Central memory CD8-positive, alpha-beta T cell (primary cell): ENCODE measurements at places on chromosomes 5 and 9.

- H3K36me3 ChIP-seq, result peaks cover 66% of the 10 kb centered on the region
- no peak overlapping the region for H3K27ac ChIP-seq
- no peak overlapping the region for H3K4me3 ChIP-seq
- H3K27me3 ChIP-seq, result no peaks in the 10 kb centered on the region
- no peak for DNase-seq
These were observed 23.0 kb downstream of the CD74 start for GRCh38 chr5:150389531-150390266.

GRCh38 chr5:134449167-134449566, 37.5 kb upstream of the CDKN2AIPNL start:
- no peaks in the 10 kb centered on the region for H3K27me3 ChIP-seq
- no peaks in the 10 kb centered on the region for H3K36me3 ChIP-seq
- H3K4me3 ChIP-seq, result no peak overlapping the region
- H3K27ac ChIP-seq, result no peak overlapping the region
- H3K4me1 ChIP-seq, result peaks cover 4% of the 10 kb centered on the region

DNA sequence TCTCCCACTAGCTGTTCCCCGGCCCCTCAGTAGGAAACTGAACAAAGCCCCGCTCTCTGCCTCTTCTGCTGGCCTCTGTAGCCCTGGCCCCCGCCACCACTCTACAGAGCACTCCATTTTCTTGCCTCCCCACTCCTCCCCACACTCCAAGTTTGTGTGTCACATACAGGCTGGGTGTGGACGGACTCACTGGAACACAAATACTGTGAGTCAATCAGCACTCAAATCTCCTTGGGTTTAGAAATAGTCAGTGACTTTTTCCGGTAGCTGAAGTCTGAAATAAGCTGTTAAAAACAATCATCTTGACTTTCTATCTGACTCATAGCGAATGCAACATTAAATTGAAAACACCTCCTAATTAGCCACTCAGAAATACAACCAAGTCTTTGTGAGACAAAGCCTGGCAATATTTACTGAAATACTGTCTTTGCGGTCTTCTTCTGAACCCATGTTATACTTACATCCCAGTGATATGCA, 122.5 kb downstream of the LHFPL2 start:
- H3K36me3 ChIP-seq, result no peaks in the 10 kb centered on the region
- peaks cover 44% of the 10 kb centered on the region for H3K27me3 ChIP-seq
- no peaks in the 10 kb centered on the region for H3K4me1 ChIP-seq

GRCh38 chr9:116501871-116502270, 185.2 kb upstream of the TRIM32 start:
- DNase-seq, result no peak
- no peaks in the 10 kb centered on the region for H3K27me3 ChIP-seq
- H3K36me3 ChIP-seq, result no peaks in the 10 kb centered on the region

DNA sequence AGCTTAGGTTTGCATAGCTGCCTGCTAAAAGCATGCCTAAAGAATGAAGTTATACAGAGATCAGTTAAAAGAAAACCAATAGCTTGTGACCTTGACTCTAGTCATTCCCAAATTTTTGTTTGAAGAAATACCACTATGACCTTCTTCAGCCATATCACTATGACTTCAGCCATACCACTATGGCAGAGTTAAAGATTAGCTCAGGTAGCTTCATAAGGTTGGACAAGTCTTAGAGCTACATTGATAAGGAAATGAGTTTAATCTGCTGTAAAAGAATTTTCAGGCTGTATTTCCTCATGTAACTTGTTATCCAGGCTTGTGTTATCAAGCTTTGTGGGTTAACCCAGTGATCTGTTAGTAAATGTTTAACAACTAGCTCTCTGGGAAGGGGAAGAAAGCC, 30.7 kb downstream of the C6 start:
- H3K27me3 ChIP-seq, result no peaks in the 10 kb centered on the region
- H3K36me3 ChIP-seq, result no peaks in the 10 kb centered on the region
- DNase-seq, result no peak
- H3K4me3 ChIP-seq, result no peak overlapping the region
- no peak overlapping the region for H3K27ac ChIP-seq

GRCh38 chr9:133731876-133732638, 6.1 kb downstream of the SARDH start:
- H3K27ac ChIP-seq, result no peak overlapping the region
- no peak overlapping the region for H3K4me3 ChIP-seq
- no peak for DNase-seq
- H3K36me3 ChIP-seq, result no peaks in the 10 kb centered on the region
- no peaks in the 10 kb centered on the region for H3K4me1 ChIP-seq

GRCh38 chr5:1121044-1121443, 9.2 kb upstream of the SLC12A7 start:
- no peaks in the 10 kb centered on the region for H3K36me3 ChIP-seq
- peaks cover 13% of the 10 kb centered on the region for H3K27me3 ChIP-seq
- no peak overlapping the region for H3K27ac ChIP-seq
- H3K4me3 ChIP-seq, result no peak overlapping the region

DNA sequence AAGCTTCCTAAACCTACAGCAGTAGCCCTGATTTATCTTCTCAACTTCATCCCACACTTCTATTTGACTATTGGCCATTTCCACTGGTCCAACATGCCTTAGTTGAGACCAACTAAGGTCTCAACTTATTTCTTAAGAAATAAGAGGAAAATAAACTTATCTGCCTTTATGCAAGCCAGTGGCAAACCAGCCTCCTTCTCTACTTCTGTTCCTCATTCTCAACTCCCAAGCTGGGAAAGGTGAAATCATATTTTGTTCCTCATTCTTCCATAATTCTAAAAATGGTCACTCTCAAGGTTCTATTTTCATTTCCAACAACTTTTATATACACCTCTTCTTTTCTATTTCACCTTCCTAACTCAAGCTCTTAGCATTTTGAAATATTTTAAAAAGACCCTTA, 149.6 kb upstream of the C9orf72 start:
- H3K36me3 ChIP-seq, result no peaks in the 10 kb centered on the region
- no peak overlapping the region for H3K4me3 ChIP-seq
- DNase-seq, result no peak
- no peak overlapping the region for H3K27ac ChIP-seq
- H3K4me1 ChIP-seq, result no peaks in the 10 kb centered on the region

- no peak for DNase-seq
- no peak overlapping the region for H3K4me3 ChIP-seq
- no peaks in the 10 kb centered on the region for H3K27me3 ChIP-seq
- H3K4me1 ChIP-seq, result no peaks in the 10 kb centered on the region
- H3K27ac ChIP-seq, result no peak overlapping the region
These were observed 389.8 kb downstream of the NR2F1-AS1 start for GRCh38 chr5:93191035-93191817.

- DNase-seq, result no peak
- H3K4me1 ChIP-seq, result no peaks in the 10 kb centered on the region
- no peaks in the 10 kb centered on the region for H3K27me3 ChIP-seq
- H3K27ac ChIP-seq, result no peak overlapping the region
These were observed 130.7 kb upstream of the NREP start for GRCh38 chr5:111887706-111888105.

DNA sequence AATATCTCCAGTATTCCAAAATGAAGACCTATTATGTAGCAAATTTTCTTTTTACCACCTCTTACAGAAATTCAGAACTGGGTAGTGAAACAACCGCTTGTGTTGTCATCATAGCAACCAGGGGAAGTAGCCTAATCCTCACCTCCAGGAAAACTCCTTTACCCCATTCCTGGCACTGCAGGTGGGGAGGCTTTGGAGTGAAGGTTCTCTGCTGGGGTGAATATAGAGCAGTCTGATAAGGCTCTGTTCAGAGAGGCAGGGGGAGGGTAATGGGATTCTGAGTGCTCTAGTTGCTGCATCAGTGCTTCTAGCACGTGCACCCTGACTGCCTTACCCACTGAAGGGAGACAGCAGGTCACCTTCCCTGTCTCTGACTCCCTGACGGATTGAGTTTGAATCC, 116.2 kb downstream of the MAN2A1 start:
- H3K4me3 ChIP-seq, result no peak overlapping the region
- no peak overlapping the region for H3K27ac ChIP-seq
- no peaks in the 10 kb centered on the region for H3K27me3 ChIP-seq
- DNase-seq, result no peak

DNA sequence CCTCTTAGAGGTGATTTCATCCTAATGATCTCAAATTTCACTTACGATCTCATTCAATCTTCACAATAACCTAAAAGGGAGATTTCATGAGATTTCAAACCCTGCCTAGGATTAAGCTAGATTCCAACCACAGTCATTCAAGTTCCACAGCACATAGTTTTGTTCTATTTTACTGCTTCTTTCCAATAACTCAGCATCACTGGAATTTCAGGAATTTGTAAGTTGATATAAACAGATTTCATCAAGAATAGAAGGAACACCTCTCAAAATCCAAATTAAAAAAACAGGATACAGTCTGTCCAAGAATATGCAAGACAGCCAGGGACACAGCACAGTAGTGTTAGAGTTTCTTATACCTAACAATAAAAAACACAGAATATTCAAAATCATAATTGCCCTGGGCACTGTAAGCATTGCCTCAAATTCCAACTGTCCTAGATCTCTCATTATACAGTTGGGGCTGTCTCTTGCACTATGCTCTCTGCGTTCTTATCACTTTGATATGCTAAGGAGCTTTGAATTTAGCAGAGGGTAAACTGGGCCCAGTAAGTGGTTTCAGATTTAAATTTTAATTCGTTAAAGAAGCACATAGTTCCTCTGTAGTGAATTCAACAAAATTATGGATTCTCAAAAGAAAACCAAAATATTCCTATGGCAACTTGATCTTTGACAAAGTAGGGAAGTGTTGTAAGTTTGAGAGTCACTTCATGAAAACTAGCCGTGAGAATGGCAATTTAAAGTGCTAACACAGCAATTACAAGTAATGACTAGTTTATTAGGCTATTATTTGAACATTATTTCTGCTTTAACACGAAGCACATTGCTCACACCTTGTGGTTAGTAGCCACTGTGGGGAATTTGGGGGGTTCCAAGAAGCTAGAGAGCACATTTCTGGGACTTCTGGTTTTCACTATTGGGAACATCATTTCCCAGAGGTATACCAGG, 478.6 kb upstream of the C9orf72 start:
- H3K4me3 ChIP-seq, result no peak overlapping the region
- H3K36me3 ChIP-seq, result no peaks in the 10 kb centered on the region
- no peak overlapping the region for H3K27ac ChIP-seq
- no peaks in the 10 kb centered on the region for H3K4me1 ChIP-seq
- no peak for DNase-seq
- H3K27me3 ChIP-seq, result no peaks in the 10 kb centered on the region

DNA sequence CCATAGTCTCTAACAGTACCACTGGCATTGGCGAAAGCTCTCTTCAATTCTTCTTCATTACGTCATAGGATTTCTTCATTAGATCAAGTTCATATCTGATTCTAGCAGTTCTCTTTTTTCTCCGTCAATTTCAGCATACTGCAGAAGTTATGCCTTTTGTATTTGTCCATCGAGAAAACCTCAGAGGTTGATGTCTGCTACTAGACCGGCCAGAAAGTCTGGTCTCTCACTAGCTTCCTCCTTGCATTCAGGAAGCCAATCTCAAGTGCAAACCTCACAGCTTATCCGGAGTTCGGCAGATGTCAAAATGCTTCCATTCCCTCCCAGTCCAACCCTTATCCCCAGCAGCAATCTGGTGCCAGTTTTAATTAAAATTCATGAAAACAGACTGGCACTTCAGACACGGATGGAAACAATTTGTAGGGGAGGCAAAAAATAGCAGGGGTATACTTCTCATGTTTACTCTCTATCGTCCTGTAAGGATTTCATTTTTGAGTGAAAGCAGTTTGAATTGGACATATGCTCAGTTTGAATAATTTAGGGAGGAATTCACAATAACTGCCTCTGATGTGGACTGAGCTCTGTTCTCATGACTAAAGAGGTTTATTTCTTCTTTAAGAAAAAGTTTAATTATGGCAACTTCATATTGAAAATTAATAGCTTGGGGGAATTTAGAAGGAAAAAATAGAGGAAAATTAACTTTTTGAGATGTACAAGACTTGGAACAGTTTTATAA, 56.4 kb upstream of the TMC1 start:
- no peaks in the 10 kb centered on the region for H3K27me3 ChIP-seq
- H3K4me3 ChIP-seq, result no peak overlapping the region
- H3K4me1 ChIP-seq, result no peaks in the 10 kb centered on the region
- no peak overlapping the region for H3K27ac ChIP-seq

DNA sequence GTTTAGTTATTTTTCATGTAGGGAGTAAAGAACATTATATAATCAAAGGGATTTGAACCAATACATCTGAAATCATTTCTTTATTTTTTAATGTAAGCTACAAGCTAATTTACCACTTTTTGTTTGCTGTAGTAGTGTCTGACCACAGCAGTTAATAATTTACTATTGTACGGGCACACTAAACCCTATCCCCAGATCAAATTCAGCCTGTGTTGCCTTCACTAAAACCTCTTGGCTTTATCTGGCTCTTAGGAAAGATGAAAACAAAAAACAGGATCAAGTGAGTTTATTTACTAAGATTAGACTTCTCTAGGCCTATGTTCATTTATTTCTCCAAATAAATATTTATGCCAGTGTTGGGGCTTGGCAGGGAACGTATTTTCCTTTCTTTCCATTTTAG, 384.1 kb downstream of the EBF1 start:
- H3K36me3 ChIP-seq, result no peaks in the 10 kb centered on the region
- no peaks in the 10 kb centered on the region for H3K4me1 ChIP-seq
- DNase-seq, result no peak
- H3K27me3 ChIP-seq, result peaks cover 38% of the 10 kb centered on the region

GRCh38 chr5:76811214-76811613, 7.6 kb upstream of the F2RL1 start:
- H3K27me3 ChIP-seq, result peaks cover 13% of the 10 kb centered on the region
- H3K36me3 ChIP-seq, result no peaks in the 10 kb centered on the region
- H3K4me1 ChIP-seq, result no peaks in the 10 kb centered on the region
- no peak overlapping the region for H3K4me3 ChIP-seq
- H3K27ac ChIP-seq, result no peak overlapping the region

- peaks cover 70% of the 10 kb centered on the region for H3K27me3 ChIP-seq
- no peaks in the 10 kb centered on the region for H3K4me1 ChIP-seq
- H3K4me3 ChIP-seq, result no peak overlapping the region
- no peak for DNase-seq
These were observed 19.3 kb upstream of the IGFBPL1 start for GRCh38 chr9:38443597-38443996.

- no peak for DNase-seq
- no peaks in the 10 kb centered on the region for H3K4me1 ChIP-seq
- no peaks in the 10 kb centered on the region for H3K36me3 ChIP-seq
- H3K27me3 ChIP-seq, result no peaks in the 10 kb centered on the region
- no peak overlapping the region for H3K4me3 ChIP-seq
- H3K27ac ChIP-seq, result no peak overlapping the region
These were observed 395.7 kb downstream of the TLE1 start for GRCh38 chr9:81293651-81294050.

DNA sequence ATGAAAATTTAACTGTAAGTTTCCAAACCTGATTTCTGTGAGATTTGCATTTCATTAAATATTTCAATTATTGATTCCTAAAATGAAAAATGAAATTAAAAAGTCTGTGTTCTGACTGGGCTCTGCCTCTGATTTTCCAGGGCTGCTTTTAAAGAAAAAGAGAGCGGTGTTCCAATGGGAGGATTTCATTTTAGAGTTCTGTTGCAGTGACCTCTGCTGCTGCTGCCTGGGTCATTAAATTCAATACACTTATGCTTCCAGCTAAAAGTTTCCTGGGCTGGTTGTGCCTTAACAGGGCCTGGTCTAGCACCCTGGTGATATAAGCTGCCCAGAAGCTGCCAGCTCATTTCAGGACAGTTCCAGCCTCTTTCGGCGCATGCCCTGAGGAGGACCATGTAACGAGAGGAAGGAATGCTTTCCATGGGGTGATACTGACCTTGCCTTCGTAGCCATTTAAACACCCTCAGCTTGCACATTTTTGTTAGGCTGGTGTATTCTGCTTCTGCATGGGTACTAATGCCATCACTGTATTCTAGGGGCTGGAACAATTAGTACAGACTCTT, 93.3 kb downstream of the TMEM174 start:
- no peak overlapping the region for H3K4me3 ChIP-seq
- no peaks in the 10 kb centered on the region for H3K36me3 ChIP-seq
- H3K27ac ChIP-seq, result no peak overlapping the region
- no peak for DNase-seq
